Bone marrow (tissue), 2 donors: ENCODE measurements at places on chromosomes 4 and X.
A peak's percentile ranks its signal among the peaks of the same experiment; 100 is the strongest.

DNA sequence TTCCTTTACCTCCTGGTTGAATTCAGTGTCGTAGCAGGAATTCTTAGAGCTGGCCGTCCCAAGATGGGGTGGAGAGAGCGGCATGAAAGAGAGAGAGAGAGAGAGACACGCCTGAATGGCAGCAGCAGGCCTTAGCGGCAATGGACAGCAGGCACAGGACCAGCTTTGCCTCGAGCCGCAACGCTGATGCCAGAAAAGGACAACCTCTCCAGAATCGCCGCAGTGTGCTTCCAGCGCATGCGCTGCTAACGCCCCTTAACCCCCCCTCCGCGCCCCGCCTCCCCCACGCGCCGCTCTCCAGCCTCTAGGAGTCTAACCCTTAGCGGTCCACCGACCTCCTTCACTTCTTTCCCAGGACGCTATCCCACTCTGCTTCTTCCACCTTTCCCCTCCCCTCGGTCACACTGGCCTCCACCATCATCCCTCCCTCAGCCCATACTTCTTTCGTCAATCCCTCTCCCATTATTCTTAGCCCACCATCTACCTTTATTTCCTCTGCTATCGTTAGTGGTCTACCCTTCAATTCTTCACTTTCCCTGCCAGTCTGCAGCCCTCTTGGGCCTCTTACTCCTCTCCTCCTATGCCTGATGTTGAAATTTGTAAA is 10.5 kb upstream of the ZCCHC13 start:
- DNase-seq, result peak; percentile 26

- DNase-seq, result no peak
Measured at GRCh38 chr4:19857380-19857779, 394.3 kb upstream of the SLIT2 start.

DNA sequence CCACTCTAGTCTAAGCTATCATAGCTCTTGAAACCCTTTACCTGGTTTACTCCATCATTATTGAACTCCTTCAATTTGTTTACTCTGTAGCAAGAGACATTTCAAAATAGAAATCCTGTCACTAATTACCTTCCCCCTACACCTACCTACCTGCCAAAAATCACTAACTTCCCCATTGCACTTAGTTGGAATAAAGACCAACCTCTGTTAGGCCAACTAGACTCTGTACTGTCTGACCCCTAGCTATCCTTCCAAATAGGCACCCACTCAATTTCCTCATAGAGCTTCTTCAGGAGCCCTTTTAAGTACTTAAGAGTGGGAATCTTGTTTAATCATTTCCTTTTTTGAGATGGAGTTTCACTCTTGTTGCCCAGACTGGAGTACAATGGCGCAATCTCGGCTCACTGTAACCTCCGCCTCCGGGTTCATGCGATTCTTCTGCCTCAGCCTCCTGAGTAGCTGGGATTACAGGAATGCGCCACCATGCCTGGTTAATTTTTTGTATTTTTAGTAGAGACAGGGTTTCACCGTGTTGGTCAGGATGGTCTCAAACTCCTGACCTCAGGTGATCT is 8.9 kb upstream of the CDKL2 start:
- no peak for DNase-seq

GRCh38 chr4:3291969-3292570 is 751 bp upstream of the RGS12 start:
- DNase-seq, result no peak

DNA sequence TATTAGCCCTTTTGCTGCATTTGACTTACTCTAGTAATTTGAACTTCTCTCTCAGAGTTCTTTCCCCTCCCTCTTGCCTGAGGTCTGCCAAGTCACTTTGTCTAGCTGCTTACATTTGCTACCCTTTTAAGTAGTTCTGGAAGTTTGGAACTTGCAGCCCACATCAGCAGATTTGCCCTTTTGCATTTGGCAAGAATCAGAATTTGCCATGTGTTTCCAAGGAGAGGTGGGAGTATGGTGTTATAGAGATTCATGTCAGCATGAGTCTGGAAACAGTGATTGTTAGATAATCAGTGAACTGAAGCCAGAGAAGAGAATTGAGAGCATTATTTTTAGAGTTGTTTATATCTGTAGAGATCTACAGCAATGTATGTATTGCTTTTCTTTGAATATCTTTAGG is 52.1 kb downstream of the KLHL34 start:
- no peak for DNase-seq
